ENCODE measurements at places on chromosomes 11 and 22. TPM values are rescaled to one million over a fixed set of nuclear protein-coding genes. Genes with fewer than 3 reads are reported as not detected.

DDX25 gene
- 0.38 TPM for total RNA-seq

PVALB gene
- not detected for total RNA-seq

CCDC157 gene
- total RNA-seq = 3.2 TPM

MMP8 gene
- total RNA-seq = not detected

CASP5 gene
- not detected for total RNA-seq

FLRT1 gene
- 0.19 TPM for total RNA-seq

PDE2A gene
- 0.77 TPM for total RNA-seq

RIC3 gene
- 17.8 TPM for total RNA-seq

THRSP gene
- not detected for total RNA-seq

APOL4 gene
- 0.99 TPM for total RNA-seq

TMPRSS4 gene
- 0.07 TPM for total RNA-seq

OR2AG1 gene
- total RNA-seq = not detected

PRR5 gene
- total RNA-seq = 11.7 TPM

OR52E8 gene
- total RNA-seq = not detected

PYGM gene
- 4.5 TPM for total RNA-seq

TMEM45B gene
- 3.3 TPM for total RNA-seq

KCNJ5 gene
- total RNA-seq = 0.05 TPM

HTR3A gene
- not detected for total RNA-seq

SLC22A6 gene
- total RNA-seq = not detected

OR51E2 gene
- total RNA-seq = not detected

MYOD1 gene
- not detected for total RNA-seq

RNF169 gene
- 18.5 TPM for total RNA-seq

MMP13 gene
- not detected for total RNA-seq

DEUP1 gene
- not detected for total RNA-seq

GGTLC3 gene
- total RNA-seq = not detected

GAB4 gene
- not detected for total RNA-seq

MAPK1 gene
- 107 TPM for total RNA-seq

LIF gene
- 71.3 TPM for total RNA-seq

CALCB gene
- total RNA-seq = 11.2 TPM

MMP27 gene
- not detected for total RNA-seq

UCP3 gene
- total RNA-seq = 3.7 TPM

SYCE3 gene
- 1.7 TPM for total RNA-seq

SCT gene
- not detected for total RNA-seq

ACRV1 gene
- total RNA-seq = not detected

ZP1 gene
- not detected for total RNA-seq

ATG13 gene
- total RNA-seq = 75.6 TPM

CPT1B gene
- 85.3 TPM for total RNA-seq

PHOX2A gene
- not detected for total RNA-seq

PATE4 gene
- total RNA-seq = not detected

ELF5 gene
- total RNA-seq = not detected

SYT9 gene
- total RNA-seq = not detected

NFAM1 gene
- 0.31 TPM for total RNA-seq

ABCG4 gene
- total RNA-seq = 0.24 TPM

HEPACAM gene
- not detected for total RNA-seq

OR51T1 gene
- not detected for total RNA-seq

WEE1 gene
- 45.5 TPM for total RNA-seq

IGLL1 gene
- not detected for total RNA-seq
